ENCODE measurements at places on chromosomes 3 and 15.

DNA sequence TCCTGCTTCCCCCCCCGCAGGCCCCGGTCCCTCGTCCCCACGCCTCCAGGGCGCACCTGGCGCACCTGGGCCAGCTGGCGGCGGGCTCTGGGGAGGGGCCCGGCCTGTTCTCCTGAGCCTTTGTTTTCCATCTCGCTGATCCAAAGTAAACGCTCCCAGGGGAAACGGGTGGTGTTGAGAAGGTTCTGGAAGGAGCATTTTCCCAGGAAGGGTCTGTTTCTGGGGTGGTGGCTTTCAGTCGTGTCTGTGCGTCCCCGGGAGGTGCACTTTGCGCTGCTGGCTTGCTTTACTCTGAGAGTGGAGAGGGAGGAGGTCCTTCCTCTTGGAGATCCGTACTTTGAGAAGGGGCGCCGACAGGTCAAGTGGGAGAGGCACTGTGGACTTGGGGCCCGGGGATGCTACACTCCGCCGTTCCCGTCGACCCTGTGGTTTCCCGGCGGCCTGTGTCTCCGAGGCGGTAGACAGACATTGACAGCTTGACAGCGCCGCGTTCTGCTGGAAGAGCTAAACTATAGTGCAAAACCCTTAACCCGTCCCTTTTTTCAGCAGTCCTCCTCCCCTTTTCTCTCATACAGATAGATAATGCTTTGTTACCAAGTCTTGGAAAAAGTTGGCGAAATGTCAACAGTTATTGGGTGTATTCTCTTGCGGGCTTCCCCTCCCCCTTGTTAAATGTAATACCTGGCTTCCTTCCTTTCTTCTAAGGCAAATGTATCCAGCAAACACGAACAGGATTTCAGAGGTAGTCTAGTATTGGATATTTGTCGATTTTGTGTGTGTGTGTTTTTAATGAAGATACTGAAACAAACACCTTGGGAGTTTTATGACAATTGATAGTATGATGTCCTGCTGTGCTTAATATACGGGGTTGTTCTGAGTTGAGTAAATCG is 6.5 kb downstream of the TPM1 start:
- DNase-seq, result no peak

GRCh38 chr3:17801131-17801530 is 58.7 kb upstream of the TBC1D5 start:
- no peak for DNase-seq

- no peak for DNase-seq
Measured at GRCh38 chr3:158671821-158672214, 630 bp downstream of the LXN start.

DNA sequence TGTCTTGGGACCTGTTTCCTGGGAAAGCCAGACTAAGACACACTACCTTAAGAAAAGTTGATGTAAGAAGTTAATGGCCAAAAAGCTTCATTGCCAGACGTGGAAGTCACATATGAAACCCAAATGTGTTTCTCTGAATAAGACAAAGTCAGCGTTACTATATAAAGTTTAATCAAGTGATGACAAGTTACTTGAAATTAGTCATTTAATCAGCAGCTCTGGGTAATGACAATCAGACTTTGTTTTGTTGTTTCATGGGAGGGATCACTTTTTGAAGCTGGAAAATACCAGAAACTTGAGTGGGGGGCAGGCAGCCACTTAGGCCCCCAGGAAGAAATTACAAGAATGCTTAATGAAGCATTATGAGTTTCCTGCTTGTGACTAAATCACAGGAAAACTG is 218.6 kb downstream of the PTPRG start:
- no peak for DNase-seq

DNA sequence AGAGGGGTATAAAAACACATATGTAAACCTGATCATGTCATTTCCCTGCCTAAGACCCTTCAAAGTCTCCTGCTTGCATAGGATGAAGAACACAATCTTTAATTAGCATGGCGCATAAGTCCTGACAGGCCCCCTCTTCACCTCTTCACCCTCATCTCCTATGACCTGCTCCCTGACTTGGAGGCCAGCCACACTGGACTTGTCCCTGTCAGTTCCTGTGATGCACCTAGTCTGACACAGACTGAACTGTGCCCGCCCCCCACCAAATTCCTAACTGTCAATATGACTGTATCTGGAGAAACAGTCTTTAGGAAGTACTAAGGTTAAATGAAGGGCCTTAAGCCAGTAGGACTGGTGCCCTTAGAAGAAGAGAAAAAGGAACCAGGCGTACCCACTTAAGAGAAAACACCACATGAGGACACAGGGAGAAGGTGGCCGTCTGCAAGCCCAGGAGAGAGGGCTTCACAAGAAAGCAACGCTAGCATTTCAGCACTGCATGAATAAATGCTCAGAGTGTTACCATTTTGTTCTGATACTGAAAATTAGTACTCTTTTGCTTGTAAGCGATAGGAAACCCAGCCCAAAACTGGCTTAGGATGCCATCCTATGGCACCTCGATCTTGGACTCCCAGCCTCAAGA is 34.0 kb downstream of the MRPL46 start:
- no peak for DNase-seq

GRCh38 chr15:67146875-67147381 is 81.5 kb downstream of the SMAD3 start:
- peak; percentile 48 for DNase-seq

GRCh38 chr15:63256433-63257274 is 20.8 kb upstream of the APH1B start:
- no peak for DNase-seq

DNA sequence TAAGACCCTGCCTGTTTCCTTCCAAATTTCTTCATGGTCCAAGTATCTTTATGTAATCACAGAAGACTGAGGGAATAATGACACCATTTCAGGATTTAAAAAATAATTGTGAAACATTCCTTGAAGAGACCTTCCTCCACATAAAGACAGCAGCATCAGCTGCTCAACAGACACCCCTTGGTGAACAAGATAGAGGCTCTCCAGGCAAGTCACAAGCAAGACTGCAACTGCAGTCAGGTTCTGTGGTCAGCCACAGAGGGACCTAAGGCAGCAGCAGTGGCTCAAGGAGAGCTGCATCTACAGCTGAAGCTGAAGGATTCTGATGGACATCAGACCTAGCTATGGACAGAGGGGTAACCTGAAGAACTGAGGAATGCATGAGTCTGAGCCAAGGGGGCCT is 97.2 kb upstream of the C3orf80 start:
- no peak for DNase-seq

DNA sequence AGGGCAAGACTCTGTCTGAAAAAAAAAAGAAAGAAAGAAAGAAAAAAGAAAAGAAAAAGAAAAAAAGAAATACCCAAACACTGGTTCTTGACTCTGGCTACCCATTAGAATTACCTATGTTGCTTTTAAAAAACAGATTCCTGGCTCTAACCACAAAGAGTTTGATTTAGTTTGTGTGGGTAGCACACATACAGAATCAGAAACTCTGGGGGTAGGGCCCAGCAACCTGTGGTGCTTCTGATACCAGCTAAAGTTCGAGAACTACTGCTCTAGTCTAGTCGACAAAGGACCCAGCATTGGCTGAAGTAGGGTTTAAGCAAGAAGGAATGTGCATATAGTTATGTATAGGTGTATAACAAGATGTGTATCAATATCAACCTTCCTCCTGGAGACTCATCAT is 392.7 kb downstream of the EFHB start:
- DNase-seq, result no peak

GRCh38 chr3:124119056-124119716 is 127.3 kb upstream of the ROPN1 start:
- no peak for DNase-seq

GRCh38 chr3:186096290-186096689 is 12.6 kb downstream of the ETV5 start:
- no peak for DNase-seq

GRCh38 chr15:87645723-87646122 is 610.8 kb downstream of the NTRK3 start:
- no peak for DNase-seq

DNA sequence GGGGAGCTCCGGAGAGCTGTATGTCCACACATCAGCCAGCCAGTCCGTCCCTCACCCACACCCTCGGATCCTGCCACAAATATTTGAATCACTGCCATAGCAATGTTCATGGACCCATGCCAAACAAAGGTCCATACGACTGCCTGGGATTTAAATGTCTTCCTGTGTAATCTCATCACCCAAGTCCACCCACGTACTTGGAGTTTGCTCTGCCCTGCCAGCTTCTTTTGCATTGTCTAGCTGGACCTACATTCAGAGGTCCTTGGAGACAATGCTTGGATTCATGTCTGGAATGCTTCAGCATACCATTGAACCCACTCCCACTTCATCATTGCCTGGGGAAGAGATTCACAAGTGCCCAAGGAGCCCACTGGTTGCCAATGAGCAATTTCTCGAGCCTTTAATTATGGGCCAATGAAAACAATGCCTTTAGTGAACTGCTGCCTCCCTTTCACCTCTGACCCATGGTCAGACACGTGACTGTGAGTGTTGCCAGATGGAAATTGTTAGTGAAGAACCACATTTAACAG is 90.4 kb upstream of the PHLDB2 start:
- DNase-seq, result no peak
